Stimulated activated CD4-positive, alpha-beta T cell treated with anti-CD3 and anti-CD28 coated beads, Interleukin-15, amount 100 ng/mL, for 48 hours (primary cell): ENCODE measurements at places on chromosomes 5 and 9.

- no peak for DNase-seq
Observed at GRCh38 chr5:145975361-145976066, 39.1 kb downstream of the SH3RF2 start.

- no peak for DNase-seq
Observed at GRCh38 chr5:44830951-44831350, 22.2 kb downstream of the MRPS30 start.

- no peak for DNase-seq
Observed at GRCh38 chr5:171469326-171469725, 49.9 kb downstream of the FGF18 start.

GRCh38 chr5:95821110-95822021 is 1.2 kb downstream of the GLRX start:
- no peak for DNase-seq

DNA sequence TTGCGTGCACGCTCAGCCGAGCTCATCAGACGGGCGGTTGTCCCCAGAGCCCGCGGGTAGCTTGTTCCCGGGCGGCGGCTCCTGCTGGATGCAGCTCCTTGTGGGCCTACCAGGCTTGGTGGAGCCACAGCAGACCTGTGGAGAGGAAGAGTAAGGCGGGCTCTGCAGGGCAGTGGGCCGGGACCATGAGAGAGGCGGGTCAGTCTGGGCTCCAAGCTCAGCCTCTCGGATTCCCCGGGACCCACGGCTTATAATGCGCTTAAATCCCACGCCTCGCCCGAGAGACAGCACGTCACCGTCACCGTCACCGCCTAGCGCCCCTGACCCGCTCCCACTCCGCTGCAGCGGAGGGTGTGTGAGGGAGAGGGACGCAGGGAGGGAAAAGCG is 1.9 kb upstream of the ANKRD18A start:
- no peak for DNase-seq

DNA sequence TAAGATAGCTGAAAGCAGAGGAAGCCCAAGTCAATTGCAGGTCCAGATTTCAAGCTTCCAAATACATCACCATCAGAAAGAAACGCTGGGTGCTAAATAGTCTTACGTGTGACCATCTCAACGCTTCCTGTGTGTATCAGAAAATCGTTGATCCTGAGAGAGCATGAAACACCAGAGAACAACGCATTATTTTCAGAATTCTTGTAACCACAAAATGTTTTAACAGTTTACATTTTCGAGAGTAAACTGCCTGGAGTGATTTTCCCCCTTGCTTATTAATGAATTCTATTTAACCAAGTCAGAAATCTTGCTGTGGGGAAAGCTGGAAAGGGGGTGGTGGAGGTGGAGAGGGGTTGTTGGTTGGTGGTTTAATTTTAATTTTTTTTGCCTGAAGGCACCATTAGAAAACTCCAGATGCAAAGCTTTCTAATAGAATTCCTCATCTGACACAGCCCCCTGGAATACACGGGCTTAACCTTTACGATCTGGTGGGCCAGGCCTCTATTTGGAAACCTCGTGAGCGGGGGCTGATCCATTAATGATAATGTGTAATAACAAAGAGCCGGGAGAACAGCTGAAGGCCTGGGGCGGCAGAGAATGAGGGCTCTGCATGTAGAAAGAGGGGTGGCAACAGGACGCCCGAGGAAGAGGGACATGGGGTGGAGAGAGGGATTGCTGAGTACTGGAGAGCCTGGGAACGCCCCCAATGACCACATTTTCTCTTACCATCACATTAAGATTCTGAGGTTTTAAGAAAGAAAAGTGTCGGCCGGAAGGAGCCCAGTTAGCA is 124.5 kb upstream of the NFIB start:
- no peak for DNase-seq

DNA sequence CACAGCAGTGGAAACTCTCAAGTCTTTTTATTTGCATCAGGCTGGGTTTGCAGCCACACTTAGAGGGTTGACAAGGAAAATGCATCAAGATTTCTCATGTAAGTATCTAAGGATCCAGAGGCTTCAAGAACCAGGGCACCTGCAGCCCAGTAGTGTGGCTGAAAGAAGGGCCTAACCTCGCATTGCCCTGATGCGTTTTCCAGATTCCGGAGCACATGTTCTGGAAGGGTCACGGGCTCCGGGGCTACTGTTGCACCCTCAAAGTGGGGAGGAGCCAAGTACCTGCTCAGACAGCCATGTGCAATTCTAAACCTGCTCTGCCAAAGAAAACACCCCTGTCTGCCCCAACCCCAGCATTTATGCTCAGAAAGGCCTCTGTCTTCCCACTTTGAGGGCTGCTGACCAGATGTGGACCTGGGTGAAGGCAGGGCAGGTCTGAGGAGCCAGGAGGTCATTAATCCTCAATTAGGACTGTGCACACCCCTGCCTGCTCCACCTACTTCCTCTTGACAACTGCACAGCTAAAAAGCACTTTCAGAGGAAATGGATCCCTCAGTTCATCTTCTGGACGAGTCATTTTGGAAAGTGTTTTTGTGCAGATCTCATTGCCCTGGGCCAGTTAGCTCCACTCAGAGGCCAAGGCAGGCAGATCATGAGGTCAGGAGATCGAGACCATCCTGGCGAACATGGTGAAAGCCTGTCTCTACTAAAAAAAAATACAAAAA is 110.7 kb downstream of the SAXO1 start:
- no peak for DNase-seq

- no peak for DNase-seq
Observed at GRCh38 chr5:150265870-150266383, 23.6 kb downstream of the CAMK2A start.

DNA sequence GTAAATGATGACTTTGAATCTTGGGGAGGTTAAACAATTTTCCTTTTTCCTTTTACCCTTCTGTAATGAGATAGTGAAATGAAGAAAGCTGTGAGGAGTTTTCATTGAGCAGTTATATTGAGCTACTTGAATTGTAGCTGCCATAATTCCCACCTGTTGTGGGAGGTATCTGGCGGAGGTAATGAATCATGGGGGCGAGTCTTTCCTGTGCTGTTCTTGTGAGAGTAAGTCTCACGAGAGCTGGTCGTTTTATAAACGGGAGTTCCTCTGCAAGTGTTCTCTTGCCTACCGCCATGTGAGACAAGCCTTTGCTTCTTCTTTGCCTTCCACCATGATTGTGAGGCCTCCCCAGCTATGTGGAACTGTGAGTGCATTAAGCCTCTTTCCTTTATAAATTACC is 258.4 kb downstream of the FER start:
- no peak for DNase-seq

DNA sequence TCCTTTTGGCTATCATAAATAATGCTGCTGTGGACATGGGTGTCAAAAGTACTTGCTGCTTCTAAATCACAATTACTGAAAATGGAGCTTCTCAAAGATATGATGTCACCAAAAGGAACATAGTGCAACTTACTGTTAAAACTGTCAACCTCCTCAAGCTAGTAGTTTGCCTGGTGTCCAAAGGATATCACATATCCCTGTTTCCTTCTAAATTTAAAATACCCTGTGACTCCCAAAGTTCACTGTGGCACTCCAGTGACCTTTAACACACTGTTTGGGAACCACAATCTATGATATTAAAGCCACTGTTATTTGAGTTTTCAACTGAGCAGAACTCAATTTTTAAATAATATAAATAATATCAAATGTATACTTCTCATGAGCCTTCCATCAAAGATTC is 18.2 kb downstream of the GLIS3 start:
- no peak for DNase-seq

GRCh38 chr5:53970475-53970874 is 339.9 kb downstream of the ARL15 start:
- no peak for DNase-seq

DNA sequence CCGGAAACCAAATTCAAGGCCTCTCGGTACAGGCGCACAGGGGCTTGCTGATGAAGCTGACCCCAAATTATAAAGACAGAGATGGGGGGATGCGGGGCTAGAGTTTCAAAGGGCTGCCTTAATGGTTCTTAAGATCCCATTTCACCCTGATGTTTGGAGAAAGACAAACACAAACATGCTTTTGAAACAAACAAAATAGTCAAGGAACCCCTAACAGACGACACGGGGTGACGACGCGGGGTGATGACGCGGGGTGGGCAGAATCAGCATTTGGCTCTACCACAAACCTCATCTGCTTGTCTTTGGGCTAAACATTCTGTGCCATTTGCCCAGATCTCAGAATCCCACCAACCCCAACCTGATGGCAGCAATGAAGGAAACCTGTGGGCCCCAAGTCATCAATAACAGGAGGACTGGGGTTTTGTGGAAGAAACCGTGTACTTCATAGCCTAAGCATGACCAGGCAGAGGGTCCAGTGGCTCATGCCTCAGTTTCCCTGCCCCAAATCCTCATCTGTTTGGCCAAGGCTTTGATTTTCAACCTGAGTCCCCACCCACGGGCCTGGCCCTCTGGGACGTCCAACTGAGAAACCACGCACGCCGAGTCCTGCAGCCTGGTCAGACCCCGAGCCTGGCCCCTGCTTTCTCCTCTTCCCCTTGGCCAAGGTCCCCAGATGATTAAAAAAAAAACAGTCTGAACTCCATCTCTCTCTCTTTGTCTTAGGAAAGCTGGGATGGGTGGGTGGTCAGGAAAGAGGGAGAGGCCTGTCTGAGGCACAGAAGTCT is 148.5 kb downstream of the COL23A1 start:
- DNase-seq = no peak

GRCh38 chr5:76475385-76475784 is 72.3 kb downstream of the IQGAP2 start:
- no peak for DNase-seq

DNA sequence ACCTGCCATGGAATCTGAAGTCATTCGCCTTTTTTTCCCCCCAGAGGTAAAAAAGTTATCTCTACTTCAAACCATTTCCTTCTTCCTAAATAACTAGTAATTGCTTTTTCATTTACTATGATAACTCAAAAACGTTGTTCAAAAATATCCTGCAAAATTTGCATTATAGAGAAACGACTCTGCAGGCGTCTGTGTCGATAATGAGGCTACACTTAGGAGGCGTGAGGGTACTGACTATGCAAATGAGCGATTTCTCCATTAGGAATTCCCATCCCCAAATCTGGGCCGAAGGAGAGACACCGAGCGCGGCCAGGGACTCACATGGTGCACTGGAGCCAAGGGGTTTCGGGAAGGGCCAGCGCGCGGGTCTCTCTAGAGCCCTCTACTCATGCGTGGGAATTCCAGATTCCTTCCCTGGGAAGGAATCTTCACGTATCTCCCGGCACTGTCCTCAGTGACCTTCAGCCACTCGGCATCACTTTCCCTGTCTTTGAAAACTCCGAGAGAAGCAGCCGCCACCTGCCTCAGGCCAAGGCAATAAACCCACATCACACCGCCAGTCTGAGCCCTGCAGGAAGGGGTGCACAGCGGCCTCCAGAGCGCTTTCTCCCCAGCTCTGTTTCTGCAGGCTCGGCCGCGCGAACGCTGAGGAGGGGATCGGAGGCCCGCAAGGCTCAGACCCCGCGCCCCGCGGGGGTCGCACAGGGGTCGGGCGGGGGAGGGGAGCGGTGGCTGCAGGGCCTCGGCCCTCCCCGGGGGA is 718 bp upstream of the DENND4C start:
- peak; percentile 51 for DNase-seq

DNA sequence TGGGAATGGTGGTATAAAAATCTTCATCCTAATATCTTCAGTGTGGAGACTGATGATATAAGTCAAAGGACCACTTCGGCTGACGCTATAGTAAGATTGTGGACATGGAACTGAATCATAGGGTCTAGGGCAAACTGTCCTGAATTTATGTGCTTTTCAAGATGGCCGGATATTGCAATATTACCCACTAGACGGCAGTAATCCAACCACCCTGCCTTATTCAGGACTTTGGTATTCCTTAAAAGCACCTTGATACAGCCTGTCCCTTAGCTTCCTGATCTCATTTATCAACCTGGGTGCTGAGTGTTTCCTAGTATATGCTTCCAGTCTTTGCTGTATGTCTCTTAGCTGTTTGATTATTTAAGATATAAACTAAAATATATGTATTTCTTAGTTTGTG is 71.2 kb upstream of the COX7C start:
- no peak for DNase-seq

GRCh38 chr9:133356391-133357091 is at the start of the genes SURF1 and SURF2:
Gene SURF1 (minus strand): TSS chr9:133356487. CDS start chr9:133356453, 34 bp downstream.
Gene SURF2 (plus strand): TSS chr9:133356550. CDS start chr9:133356593, 43 bp downstream.
- DNase-seq = peak; percentile 78
